ENCODE measurements at places on chromosomes 4 and X. TPM values are rescaled to one million over a fixed set of nuclear protein-coding genes. Genes with fewer than 3 reads are reported as not detected.

- DNase-seq, result no peak
Measured at GRCh38 chr4:21790438-21791029, 158.0 kb downstream of the KCNIP4 start.

DNA sequence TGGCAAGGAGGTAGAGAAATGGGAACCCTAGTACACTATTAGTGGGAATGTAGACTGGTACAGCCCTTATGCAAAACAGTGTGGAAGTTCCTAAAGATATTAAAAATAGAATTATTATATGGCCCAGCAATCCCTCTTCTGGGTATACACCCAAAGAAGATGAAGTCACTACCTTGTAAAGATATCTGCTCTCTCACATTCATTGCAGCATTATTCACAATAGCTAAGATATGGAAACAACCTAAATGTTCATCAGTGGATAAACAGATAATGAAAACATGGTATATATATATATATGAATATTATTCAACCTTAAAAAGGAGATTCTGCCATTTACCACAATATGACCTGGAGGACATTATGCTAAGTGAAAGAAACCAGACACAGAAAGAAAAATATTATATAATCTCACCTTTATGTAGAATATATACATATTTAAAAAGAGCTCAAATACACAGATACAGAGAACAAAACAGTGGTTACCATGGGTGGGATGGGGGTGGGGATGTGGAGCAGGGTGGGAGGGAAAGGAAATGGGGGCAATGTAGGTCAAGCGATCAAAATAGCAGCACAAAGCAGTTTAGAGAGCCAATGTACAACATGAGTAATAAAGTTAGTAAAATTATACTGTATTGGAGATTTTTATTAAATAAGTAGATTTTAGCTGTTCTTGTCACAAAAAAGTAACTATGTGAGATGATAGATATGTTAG, 138.6 kb downstream of the SPRY1 start:
- no peak for DNase-seq

DNA sequence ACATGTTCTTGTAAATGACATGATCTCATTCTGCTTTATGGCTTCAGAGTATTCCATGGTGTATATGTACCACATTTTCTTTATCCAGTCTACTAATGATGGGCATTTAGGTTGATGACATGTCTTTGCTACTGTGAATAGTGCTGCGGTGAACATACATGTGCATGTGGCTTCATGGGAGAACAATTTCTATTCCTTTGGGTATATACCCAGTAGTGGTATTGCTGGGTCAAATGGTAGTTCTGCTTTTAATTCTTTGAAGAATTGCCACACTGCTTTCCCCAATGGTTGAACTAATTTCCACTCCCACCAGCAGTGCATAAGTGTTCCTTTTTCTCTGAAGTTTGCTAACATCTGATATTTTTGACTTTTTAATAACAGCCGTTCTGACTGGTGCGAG, 1080.3 kb downstream of the CCSER1 start:
- no peak for DNase-seq

- no peak for DNase-seq
Measured at GRCh38 chr4:64360664-64361398, 48.4 kb downstream of the TECRL start.

DNA sequence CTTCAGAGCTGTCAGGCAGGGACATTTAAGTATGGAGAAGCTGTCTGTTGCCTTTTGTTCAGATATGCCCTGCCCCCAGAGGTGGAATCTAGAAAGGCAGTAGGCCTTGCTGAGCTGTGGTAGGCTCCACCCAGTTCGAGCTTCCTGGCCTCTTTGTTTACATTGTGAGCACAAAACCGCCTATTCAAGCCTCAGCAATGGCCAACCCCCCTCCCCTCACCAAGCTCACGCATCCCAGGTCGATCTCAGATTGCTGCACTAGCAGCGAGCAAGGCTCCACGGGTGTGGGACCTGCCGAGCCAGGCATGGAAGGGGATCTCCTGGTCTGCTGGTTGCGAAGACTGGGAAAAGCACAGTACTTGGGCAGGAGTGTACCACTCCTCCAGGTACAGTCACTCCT, 59.3 kb downstream of the ZNF674 start:
- no peak for DNase-seq

GRCh38 chrX:42803320-42803719, 25.4 kb upstream of the PPP1R2C start:
- no peak for DNase-seq

- DNase-seq, result no peak
Measured at GRCh38 chr4:54197926-54198325, 31.2 kb upstream of the PDGFRA start.

DNA sequence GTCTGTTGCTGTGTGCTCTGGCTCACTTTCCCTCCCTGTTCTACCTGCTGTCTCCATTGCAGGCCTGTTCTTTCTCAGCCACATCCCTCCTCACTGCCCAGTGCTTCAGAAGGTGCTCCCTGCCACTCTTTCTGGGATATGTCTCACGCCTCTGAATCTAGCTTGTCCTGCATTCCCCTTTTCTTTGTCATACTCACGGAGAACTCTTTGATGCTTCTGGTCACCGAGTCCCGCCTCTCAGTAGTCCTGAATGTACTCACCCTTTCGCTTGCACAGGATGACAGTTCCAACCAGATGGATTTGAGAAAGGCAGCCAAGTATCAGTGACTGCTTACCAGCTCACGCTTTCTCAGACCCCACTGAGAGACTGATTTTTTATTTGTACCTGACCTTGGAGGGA, 65.2 kb upstream of the TLR2 start:
- no peak for DNase-seq

DNA sequence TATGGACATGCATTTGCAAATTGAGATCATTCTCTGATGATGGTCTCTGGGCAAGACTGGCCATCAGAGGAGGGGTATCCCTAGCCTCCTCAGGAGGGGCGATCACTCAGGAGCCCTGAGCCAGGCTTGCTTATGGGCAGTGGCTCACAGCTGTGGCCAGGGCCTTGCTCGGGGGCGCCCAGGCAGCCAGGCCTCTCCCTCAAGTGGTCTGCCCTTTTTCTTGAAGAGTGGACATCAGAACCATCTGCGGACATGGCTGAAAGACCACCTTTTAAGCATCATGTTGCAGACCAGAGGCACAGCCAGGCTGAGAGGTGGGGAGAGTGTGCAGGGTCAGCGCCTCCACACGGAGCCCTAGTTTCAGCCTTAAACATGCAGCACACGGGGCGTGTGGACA, 106.7 kb upstream of the PSAPL1 start:
- DNase-seq, result no peak

DNA sequence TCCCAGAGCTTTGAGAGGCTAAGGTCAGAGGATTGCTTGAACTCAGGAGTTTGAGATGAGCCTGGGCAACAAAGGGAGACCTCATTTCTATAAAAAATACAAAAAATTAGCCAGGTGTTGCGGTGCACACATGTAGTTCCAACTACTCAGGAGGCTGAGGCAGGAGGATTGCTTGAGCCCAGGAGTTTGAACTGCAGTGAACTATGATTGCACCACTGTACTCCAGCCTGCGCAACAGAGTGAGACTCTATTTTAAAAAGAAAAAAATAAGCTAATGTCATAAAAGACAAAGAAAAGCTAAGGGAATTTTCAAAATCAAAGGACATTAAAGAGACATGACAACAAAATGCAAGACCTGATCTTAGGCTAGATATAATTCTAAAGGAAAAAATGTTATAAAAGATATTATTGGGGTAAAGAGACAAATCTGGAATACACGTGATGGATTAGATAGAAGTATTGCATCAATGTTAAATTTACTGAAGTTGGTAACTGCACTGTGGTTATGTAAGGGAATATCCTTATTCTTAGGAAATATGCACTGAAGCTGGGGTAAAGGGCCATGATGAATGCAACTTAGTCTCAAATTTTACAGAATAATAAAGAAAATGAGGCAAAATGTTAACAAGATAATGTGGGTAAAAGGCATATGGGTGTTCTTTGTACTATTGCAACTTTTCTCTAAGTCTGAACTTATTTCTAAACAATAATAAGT, 75.2 kb downstream of the SPRY1 start:
- no peak for DNase-seq

GRCh38 chrX:129792586-129793291, 13.0 kb downstream of the SASH3 start:
- no peak for DNase-seq

DDIT4L gene
- 2.7 TPM for polyA plus RNA-seq

CABS1 gene
- polyA plus RNA-seq, result 0.18 TPM

AR gene
- polyA plus RNA-seq, result 3.6 TPM

DCHS2 gene
- 7.0 TPM for polyA plus RNA-seq
